ENCODE measurements at places on chromosomes 1 and 21. TPM values are rescaled to one million over a fixed set of nuclear protein-coding genes. Genes with fewer than 3 reads are reported as not detected.

- peak; percentile 62 for DNase-seq
These were observed at the start of gene PTGFRN for GRCh38 chr1:116909512-116910378. Gene PTGFRN (plus strand): TSS chr1:116909916. CDS start chr1:116910204, 288 bp downstream.

DNA sequence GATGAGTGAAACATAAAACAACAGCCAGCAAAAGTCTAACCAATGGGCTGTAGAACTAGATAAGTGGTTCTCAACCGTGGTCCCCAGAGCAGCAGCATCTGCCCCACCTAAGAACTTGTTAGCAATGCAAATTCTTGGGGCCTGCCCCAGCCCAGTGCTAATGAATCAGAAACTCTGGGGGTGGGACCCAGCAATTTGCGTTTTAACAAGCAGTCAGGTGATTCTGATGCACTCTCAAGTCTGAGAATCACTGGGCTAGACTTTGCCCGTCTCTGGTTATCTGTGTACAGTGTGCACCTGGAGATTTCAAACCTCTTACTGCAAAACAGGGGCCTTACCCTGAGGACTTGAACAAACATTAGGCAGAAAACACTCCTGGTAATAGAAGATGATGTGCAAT is 66.5 kb downstream of the PLXNA2 start:
- DNase-seq: no peak

DNA sequence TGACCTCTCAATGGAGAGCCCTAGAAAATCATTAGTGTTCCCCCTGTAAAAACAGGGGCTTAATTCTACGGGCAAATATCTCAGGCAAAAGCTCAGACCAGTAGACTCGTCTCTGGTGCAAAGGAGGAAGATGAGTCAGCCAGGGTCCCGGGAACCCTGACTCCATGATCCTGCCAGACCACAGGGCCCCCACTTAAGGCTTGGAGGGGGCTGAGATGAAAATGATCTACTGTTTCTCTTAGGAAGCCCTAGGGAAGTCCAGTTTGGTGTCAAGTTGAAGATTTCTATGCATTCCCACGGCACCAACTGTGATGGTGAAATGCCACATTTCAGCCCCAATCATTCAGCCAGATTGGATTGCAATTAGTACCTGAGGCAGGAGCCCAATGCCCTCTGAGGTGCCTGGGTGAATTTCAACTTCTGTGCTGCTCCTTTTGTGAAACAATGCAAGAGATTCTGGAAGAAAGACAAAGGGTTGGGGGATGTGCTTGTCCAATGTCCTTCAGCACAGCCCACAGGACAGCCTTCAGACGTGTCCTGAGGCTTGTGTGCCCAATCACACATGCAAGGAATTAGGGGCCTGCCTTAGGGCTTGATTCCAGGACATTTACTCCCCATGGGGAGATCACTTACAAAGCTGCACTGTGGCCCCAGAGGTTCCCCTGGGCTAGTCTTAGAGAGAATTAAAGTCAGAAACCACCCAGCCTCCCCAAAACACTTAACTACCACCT is 18.1 kb downstream of the NAV1 start:
- DNase-seq: peak; percentile 75

DNA sequence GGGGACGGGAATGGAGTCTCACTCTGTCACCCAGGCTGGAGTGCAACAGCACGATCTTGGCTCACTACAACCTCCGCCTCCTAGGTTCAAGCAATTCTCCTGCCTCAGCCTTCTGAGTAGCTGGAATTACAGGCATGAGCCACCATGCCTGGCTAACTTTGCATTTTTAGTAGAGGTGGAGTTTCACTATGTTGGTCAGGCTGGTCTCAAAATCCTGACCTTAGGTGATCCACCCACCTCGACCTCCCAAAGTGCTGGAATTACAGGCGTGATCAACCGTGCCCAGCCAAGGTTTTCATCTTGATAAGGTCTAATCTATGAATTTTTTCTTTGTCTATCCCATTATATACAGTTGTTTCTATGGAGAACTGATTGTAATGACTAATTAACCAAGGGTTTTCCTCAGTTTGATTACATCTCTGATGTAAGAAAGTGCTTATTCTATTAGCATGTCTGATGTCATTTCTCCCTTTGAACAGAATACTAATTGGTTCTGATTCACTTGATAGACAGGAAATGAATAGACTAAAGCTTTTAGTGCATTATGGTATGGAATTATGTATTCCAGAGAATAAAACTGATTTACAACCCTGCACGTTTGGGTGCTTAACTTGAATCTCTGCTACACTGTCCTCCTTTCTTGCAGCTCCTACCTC is 11.9 kb downstream of the PACC1 start:
- no peak for DNase-seq

- DNase-seq: no peak
These were observed 195.8 kb upstream of the PKN2 start for GRCh38 chr1:88488237-88488636.

The PIK3C2B gene
- total RNA-seq: 49.0 TPM

The MMEL1 gene
- total RNA-seq: 1.1 TPM

The NUDT4B gene
- not detected for total RNA-seq

DNA sequence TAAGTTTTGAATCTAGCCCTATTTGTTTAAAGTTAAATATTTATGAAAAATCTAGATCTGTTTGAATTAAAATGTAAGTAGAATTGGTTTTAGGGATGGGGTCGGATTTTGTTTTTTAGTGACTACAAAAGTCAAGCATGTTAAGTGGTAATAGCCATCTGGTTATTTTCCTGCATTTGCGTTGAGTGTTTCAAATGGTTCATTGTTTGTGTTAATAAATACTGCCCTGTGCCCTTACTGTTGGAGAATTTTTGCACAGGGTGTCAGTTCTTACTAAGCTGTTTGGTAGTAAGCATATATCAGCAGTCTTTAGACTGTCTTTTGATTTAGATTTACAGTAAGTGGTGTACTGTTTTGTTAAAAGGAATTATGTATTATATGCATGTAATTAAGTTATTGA is 46.1 kb upstream of the TARS2 start:
- no peak for DNase-seq

The CLCA4 gene
- not detected for total RNA-seq

DNA sequence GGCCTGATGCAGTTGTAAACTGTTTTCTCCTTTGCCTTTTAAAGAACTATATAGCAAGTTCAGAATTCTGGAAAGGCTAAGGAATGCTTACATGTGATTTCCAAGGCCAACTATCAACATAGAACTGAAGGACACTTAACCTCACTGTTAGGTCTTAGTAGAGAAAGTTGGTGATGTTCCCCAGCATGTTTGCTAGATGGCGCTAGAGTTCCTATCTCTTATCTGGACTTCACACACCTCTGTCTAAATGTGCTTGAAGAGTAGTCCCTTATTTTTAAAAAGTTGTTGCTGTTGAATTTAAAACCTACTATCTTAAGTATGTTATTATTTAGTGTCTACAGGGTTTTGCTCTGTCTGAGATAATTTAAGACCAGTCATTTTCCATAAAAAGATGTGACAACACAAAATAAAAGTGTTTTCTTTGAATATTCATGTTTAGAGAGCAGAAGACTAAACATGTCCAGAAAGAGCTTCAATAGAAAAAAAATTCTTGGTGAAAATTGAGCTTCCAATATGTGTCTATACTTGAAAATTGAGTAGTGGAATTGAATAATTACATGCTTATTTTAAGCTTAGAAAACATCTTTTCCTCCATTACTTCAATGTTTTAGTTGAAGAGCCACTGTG is 237.3 kb downstream of the S1PR1 start:
- peak; percentile 19 for DNase-seq

DNA sequence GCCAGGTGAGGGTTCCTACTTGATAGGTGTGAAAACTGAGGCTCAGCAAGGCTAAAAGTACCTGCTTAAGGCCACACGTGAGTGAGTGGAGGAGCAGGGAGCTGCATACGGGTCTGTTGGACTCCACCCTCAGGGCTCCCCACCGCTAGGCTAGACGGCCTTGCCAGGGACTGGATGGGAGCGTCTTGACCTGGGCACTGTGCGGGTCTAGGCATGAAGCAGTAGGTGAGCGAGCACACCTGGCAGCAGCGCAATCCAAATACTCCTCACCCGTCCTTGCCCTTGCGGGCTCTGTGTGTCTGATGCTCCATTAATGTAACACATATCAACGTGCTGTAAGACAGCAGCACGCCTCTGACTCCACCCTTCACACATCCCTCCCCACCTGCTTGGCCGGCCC is 94.0 kb downstream of the LACTBL1 start:
- DNase-seq: no peak

DNA sequence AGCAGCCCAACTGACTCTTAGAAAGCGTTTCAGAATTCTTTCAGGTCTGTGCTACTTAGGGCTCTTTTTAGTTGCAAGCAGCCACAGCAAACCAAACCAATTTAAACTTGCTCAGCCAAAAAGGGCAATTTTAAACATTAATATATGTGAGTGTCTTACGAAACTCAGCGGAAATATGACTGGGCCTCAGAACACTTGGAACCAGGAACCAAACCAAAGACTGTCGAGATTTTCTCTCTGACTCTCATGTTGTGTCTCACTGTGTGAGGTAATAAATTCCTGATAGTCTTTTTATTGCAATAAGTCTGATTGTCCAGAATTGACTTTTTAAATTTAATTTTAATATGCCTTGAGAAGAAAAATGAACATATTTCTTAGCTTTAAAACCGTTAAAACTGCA is 122.3 kb downstream of the SYF2 start:
- DNase-seq: no peak

Data from endothelial cell of umbilical vein (primary cell).